ENCODE measurements at places on chromosomes 12 and 14.
A peak's percentile ranks its signal among the peaks of the same experiment; 100 is the strongest.

DNA sequence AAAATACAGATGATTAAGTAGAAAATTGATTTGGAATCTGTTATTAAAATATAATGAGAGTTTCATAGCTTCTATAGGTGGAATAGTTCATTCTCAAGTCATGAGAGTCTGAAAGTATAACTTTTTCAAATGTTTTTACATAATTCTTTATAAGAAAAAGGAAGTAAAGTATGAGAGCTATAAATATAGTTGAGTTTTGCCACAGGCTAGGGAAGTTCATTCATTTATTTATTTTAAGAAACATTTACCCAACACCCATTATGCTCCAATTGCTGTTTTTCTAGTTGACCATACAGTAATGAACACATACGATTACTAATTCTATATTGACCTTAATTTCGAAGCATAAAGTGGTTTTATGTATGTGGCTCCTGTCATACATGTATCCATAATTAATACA is 24.8 kb downstream of the LRRIQ1 start:
- DNase-seq, result no peak

DNA sequence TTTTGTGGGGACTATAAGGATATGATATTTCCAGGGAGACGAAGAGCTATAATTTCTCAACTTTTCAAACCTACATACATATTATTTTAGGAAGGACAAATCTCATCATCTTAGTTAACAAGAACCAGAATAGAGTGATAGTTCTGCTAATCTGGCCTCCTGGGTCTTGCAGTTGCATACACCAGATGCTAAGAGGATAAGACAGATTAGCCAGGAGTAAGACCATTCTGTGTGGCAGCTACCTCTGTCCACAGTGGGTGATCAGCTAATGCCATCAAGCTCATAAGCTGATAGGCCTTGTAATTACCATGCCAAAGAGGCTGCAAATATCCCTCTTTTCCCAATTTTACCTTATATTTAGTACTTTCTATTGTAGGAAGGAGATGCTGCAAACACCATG is 776.8 kb downstream of the NRXN3 start:
- DNase-seq, result no peak

- DNase-seq, result no peak
Measured at GRCh38 chr12:86683568-86684304, 427.5 kb upstream of the MGAT4C start.

DNA sequence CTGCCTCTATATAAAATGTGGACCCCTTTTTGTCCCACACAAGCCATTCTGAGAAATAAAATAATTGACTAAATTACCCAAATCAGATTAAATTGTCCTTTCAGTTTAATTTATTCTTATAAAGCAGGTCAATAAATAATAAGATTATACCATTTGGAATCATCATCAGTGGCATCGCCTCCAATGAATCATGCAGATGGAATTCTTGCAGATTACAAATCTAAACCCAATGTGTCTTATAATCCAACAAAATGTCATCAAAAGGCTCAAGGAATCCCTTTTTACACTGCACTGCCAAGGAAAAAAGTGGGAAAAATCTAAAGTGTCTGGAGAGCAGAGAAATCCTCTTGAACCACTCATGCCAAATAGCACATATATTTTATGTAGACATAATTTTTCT is 138.2 kb upstream of the TSPAN8 start:
- DNase-seq, result no peak

DNA sequence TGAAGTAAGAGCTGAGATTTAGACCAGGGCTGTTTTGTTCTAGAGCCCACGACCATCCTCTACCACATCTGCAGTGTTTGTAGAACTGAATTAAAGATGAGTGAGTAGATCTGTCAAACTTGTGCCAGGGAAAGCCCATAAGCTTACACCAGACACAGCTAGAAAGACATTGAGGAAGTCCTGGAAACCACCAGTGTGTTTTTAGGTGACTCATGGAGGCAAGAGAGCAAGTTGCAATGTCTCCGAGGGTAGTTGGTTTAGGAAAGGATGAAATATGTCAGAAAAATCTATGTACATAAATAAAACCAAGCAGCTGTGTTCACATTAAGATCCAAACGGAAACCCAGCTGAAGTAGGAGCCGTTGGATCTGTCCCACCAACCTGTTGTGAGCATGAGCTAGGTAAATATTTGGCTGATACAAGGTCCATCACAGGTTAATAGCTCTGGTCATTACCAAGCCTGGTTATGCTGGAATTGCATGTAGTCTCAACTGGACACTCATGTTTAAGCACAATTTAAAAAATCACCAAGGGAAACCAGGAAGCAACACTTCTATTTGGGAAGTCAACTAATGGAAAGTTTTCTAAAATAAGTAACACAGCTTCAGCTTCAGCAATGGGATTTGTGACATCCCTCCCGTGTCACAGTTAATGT is 49.9 kb upstream of the PLEKHG3 start:
- no peak for DNase-seq

DNA sequence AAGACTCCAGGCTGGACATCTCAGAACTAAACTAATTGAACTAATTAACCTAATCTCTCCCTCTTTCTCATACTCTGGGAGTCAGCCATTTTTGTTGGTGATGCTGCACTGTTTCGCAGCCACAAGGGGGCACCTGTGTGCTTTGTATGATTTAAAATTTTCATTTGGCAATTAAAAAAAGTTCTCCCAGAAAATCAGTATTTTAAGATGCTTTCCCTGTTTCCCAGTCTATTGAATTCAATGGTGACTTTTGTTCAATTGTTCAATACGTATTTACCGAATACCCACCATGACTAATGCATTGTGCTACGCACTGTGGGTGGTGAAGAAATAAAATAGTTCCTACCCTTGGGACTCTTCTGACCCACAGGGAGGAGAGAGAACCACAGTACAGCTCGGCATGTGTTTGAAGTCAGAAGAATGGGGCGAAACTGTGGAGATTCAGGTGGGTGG is 63.7 kb downstream of the ZNF664 start:
- DNase-seq, result no peak

- DNase-seq, result no peak
Measured at GRCh38 chr12:51224625-51225024, 6.8 kb upstream of the POU6F1 start.

GRCh38 chr12:98743362-98743953 is 98.4 kb downstream of the APAF1 start:
- no peak for DNase-seq

GRCh38 chr14:22314183-22314820 is 274.7 kb downstream of the DAD1 start:
- peak; percentile 37 for DNase-seq

DNA sequence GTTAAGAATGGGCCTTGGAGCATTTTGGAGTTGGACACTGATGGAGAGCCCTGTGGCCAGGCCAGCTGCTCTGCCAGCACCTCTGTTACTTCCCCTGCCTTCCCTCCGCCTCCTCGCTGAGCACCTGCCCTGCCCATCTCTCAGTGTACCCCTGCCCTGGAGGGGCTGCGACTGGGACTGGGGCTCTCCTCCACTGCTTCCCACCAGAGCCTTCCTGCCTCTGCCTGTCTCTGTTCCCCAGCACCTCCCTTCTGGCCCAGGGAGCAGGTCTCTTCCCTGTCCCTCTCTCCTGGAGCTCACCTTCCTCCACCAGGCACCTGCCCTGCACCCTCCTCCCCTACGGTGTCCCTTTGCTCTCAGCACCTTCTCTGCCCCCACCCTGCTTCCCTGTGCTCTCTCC is 62.1 kb downstream of the WDR20 start:
- no peak for DNase-seq

- DNase-seq, result no peak
Measured at GRCh38 chr14:88590173-88590572, 27.3 kb downstream of the ZC3H14 start.

GRCh38 chr12:129169928-129170327 is 316.6 kb downstream of the GLT1D1 start:
- DNase-seq, result no peak

- no peak for DNase-seq
Measured at GRCh38 chr14:88002421-88003075, 2.4 kb upstream of the GPR65 start.

DNA sequence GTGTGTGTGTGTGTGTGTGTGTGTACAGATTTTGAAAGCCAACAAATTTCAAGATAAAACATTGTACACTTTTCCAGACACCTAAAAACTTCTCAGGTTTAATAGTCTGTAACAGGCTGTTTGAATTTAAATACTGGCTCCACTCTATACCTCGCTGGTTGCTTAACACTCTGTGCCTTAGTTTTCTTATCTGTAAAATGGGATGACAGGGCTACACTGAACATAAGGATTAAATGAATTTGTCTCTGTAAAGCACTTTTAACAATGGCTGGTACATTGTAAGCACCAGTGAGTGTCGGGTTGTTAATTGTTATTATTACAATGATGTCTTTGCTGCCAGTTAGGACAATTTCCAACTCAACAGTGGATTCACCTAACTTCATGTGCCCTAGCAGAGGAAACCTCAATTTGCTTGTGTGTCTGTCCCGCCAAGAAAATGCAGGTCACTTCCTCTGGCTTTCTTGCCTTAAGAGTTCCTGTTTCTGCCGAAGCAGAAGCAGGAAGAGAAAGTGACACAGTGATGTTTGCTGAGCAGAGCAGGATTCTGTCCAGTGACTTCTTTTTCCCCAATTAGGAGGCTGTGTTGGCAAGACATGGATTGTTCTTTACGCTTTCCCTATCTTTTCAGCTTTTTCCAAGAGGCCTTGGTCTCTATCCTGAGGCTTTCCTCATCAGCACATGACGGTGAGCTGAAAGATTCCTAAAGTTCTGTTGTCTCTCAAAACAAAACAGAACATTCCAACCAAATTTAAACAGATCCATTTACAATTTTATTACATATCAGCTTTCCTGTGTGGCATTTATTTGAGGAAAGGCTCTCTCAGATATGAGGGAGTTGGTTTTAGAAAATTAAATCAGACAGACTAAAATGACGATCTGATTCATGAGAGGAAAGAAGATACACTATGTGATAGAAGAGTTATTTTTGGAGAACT is 154.1 kb upstream of the ATP2B1 start:
- no peak for DNase-seq

DNA sequence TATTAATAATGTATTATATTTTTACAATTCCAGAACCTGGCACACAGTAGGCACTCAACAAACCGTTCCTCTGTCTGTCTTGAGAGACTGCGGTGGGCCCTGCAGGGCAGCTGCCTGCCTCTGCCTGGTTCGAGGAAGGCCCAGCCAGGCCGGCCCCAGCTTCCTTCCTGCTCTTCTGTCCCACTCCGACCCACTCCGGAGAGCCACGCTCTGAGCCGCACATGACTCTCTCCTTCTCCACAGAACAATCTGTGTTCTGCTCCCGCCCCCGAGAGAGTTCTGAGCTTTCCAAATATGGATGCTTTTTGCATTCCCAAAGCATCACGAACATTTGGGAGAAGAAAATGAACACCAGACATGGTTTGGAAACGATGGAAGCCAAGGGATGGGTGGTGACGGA is 57.3 kb downstream of the TTC7B start:
- no peak for DNase-seq

- DNase-seq, result no peak
Measured at GRCh38 chr14:85242666-85243065, 287.3 kb upstream of the FLRT2 start.

DNA sequence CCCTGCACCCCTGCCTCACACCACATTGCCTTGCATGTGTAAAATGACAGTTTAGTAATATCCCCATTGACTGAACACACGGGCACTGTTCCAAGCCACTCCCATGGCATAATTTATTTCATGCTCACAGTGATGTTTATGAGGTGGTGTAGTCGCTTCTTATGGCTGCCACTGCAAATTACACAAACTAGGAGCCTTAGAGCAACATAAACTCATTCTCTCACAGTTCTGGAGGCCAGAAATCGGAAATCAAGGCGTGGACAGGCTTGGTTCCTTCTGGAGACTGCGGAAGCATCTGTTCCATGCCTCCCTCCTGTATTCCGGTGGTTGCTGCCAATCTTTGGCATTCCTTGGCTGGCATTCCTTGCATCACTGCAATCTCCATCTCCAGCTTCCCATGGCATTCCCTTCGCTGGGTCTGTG is 97.3 kb downstream of the RIN3 start:
- DNase-seq, result no peak

DNA sequence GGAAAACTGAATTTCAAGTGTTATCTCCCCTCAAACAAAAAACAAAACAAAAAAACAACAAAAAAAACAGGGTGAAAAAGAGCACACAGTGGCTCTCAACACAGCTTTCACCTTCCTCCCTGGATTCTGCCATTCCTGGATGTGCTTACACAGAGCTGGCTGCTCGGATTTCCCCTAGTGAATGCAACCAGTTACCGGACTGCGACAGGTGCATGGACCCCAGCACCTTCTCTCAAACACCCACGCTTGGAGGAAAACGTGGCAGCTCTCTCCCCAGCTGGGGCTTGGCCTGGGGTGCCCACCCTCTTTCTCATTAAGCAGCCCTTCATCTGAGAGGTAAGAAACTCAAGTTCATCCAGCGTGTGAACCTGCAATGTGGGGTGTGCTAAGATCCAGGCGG is 33.5 kb upstream of the DICER1 start:
- no peak for DNase-seq
